Muscle of arm (tissue), 14 donors: ENCODE measurements at places on chromosomes 2 and 18. TPM values are rescaled to one million over a fixed set of nuclear protein-coding genes. Genes with fewer than 3 reads are reported as not detected.
A peak's percentile ranks its signal among the peaks of the same experiment; 100 is the strongest.

DNA sequence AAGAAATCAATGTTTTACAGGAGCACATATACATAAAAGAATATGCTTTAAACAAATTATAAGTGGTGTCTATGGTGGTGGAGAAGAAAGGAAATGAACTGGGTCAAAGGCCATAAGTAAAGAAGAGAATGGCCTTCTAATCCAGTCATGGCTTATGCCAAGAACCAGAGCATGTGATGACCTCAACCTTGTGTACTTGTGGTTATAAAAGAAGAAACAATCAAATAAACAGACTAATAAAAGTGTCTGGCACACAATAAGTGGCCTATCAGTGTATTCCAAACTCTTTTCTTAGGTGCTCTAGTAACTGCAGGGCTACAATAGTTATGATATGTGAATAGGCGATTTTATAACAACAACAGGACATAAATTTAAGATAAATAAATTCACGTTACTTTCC lies 2.6 kb downstream of the SERPINB11 start:
- DNase-seq, result no peak

GRCh38 chr2:156892467-156893281 lies 364.8 kb upstream of the GALNT5 start:
- DNase-seq, result peak; percentile 52

DNA sequence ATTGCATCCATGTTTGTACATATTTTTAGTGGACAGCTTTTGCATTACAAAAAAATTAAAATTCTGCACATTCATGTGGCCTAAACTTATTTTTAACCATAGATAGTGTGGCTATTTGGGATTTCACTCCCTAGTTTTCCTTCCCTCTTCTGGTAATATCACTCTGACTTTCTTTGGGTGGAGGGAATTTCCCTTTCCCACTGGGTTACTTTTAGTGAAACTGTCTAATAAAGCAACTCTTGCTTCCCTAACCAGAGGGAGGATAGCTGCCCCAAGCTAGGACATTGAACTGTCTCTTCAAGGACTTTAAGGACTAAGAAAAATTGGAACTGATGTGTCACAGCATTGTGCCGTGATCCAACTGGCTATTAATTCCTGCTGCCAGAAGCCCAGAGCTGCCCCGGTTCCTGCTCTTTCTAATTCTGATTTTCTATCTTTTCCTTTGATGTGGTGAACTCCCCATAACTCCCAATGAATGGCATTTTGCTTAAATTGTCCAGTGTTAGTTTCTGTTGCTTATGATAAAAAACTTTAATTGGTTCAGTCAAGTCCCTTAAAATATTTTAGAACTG lies 20.0 kb upstream of the EFR3B start:
- no peak for DNase-seq

DNA sequence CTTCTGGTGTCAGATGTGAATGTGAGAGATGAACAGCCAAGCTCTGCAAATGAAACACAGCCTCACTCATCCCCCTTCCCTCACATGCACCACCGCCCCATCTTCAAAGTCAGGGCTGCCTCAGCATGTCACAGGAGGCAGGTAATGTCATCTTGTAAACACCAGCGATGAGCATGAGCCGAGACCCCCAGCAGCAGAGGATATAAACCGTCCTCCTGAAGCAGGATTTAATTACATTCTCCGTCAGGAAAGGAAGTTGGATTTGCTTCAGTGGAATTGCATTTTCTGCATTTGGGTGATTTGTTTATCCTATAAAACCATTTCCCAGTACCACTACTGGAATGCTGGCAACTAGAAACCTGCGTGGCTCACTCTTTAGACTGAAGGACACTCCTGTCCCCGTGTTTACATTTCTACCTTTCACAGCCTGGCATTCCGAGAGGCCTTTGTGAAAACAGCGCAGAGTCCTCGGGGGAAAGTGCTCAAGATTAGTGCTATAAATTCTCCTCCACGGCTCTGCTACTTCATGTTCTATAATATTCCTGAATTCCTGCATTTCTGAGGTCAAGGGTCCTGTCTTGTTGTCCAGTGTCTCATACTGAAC lies 619.2 kb downstream of the IRS1 start:
- DNase-seq, result no peak

GRCh38 chr2:178066890-178067669 lies 5.5 kb downstream of the PDE11A start:
- DNase-seq, result no peak

DNA sequence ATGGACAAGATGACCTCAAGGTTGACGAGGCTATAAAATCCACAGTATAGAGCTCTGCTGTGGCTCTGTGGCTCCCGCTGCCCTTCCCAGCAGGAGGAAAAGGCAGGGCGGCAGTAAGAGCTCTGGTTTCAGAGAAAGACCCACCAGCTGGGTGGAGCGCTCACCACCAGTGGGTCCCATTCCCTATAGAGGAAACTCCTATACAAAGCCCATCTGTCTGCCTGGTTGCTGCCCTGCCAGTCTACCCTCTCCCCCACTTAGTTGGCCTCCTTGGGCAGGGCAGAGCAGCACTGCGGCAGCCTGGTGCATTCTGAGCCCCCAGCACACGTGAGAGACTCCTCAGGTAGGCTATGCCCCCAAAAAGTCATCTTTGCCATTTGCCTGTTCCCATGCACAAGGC lies 26.5 kb downstream of the TNS1 start:
- no peak for DNase-seq

The NGEF gene
- 1.5 TPM for polyA plus RNA-seq

DNA sequence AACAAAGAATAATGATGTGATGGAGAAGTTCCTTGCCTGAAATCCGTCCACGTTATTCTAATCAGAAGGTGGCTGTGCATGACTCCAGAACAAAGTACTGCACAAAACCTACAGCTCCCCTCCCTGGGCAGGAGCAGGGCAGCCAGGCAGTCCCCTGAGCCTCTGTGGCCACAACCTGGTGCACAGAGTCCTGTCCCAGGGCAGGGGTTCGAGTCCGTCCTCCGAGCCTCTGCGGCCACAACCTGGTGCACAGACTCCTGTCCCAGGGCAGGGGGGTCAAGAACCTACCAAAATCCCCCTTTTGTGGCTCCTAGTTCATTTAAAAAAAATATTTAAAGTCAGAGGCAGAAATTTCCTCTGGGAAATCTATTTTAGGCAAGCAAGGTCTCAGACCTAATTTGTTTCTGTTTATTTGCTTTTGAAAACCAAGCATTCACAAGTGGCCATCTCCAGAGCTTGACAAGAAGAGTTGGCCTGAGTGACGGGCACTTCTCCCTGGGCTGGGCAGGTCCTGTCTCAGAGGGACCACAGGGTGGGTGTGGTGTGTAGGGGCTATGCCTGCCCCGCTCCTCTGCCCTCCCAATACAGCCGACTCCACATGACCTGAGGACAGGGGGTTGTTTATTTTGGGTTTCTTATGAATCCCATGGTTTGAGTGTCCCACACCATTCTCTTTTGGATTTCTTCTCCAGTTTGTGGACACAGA lies 255.9 kb upstream of the PXDN start:
- no peak for DNase-seq

DNA sequence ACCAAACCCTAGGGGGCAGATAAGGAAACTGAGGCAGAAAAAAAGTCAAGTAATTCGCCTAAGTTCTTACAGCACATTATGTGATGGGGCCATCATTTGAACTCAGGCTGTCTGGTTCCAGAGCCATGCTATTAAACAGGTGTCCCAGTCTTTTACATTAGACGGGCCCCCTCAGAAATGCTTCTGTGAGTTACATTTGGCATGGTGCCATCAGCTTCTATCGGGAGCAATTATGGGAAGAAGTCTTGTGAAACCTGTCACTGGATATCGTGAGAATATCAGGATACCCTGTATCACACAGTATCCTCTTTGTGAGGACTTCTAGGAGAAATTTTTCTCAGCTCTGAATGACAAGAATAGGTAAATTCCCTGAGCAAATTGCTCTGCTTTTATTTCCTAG lies 143.7 kb upstream of the NOSTRIN start:
- no peak for DNase-seq

GRCh38 chr18:48902023-48902855 lies 48.5 kb downstream of the SMAD7 start:
- peak; percentile 69 for DNase-seq

GRCh38 chr18:1422634-1423033 lies 518.0 kb downstream of the ADCYAP1 start:
- DNase-seq, result no peak

DNA sequence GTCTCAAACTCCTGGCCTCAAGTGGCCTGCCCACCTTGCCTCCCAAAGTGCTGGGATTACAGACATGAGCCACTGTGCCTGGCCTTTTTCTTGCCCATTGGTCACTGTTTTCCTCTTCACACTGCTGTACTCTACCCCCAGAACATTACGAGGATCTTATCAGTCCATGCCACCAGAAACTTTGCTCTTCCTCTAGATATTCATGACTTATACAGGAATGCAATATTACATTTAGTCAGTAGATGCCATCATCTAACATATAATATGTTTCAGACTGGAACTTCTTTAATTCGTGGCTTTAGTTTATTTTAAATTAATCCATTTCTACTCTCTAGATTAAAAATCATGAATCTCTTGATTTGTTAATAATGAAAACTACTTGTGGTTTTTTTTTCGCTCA lies 135.5 kb downstream of the COMMD1 start:
- DNase-seq, result no peak

The CLEC4F gene
- 0.26 TPM for polyA plus RNA-seq

- DNase-seq, result no peak
Observed at GRCh38 chr18:63505566-63506335, 29.0 kb downstream of the SERPINB5 start.

DNA sequence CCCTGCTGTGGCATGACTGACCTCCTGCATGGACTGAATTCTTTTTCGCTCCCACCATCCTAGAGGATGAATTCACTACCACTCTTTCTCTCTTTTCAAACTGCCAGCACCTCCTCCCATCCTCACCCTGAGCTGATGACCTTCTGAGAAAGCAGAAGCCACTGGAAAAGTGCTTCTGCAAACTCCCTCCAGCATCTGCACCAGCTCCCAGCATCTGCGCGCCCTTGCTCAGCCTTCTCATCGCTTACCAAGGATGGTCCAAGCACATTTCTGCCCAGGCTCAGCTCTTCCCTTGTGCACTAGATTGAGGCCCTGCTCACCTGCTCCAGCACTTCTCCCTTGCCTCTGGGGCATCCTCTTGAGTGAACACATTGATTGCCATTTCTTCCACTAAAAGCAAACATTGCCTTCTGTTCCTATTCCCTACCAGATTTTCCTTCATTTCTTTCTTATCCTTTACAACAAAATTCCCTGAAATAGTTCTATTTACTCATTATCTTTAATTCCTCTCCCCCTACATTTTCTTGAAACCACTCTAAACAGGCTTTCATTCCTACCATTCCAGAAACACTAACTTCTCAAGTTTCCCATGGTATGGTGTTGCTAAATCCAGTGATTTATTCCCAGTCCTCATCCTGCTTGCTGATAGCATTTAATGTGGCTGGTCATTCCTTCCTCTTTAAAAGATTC lies 42.7 kb upstream of the IL1RL1 start:
- DNase-seq, result no peak

GRCh38 chr2:153386481-153386897 lies 92.1 kb downstream of the RPRM start:
- no peak for DNase-seq

The PLGLB1 gene
- polyA plus RNA-seq, result not detected

The CGREF1 gene
- polyA plus RNA-seq, result 1.8 TPM

GRCh38 chr18:70219688-70220087 lies 14.2 kb upstream of the RTTN start:
- DNase-seq, result no peak

The TUBA3E gene
- not detected for polyA plus RNA-seq

- DNase-seq, result no peak
Observed at GRCh38 chr2:11315074-11315705, 29.2 kb downstream of the ROCK2 start.

The LPIN2 gene
- 12.9 TPM for polyA plus RNA-seq

DNA sequence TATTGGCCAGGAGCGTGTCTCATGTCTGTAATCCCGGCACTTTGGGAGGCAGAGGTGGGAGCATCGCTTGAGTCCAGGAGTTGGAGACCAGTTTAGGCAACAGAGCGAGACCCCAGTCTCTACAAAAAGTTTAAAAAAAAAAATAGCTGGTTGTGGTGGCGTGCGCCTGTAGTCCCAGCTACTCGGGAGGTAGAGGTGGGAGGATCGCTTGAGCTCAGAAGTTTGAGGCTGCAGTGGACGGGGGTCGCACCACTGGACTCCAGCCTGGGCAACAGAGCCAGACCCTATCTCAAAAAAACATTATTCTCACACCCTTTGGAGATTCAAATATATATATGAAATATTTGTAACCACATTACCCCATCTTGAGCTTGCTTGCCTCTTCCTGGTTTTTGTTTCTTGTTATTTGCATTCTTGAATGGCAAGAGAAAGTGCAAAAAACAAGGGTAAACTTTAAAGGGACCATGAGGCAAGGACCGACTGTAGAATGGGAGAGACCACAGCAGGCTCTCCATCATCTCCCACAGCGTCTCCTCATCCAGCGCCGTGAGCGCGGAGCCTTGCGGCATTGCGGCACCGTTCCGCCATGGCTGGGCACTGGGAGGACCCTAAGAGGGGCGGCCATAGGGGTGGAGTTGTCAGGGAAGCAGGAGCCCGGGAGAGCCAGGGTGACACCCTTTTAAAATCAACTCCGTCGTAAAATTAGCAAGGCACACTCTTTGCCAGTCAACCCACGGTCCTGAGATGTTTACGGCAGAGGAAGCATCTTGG lies 1.4 kb downstream of the ELP2 start:
- no peak for DNase-seq

GRCh38 chr2:107588181-107588580 lies 238.5 kb upstream of the RGPD4 start:
- DNase-seq, result no peak

- no peak for DNase-seq
Observed at GRCh38 chr2:240397542-240397916, 37.9 kb upstream of the GPC1 start.

DNA sequence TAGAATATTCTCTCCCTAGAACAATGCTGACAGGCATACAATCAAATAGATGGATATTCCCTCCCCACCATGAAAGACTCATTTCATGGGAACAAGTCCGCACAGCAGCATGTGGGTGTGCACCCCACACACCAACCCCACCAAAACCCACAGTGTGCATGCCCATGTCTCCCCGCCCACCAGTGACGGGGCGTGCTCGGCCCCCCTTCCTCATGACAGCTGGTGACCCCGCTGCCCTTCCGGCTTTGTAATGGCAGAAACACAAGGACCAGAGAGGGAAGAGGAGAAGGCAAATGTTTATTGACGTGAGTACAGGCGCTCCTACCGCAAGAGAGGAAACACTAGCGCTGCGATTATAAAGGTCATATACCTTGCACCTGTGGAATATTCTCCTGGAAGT lies 30.8 kb upstream of the ODC1 start:
- DNase-seq, result no peak

DNA sequence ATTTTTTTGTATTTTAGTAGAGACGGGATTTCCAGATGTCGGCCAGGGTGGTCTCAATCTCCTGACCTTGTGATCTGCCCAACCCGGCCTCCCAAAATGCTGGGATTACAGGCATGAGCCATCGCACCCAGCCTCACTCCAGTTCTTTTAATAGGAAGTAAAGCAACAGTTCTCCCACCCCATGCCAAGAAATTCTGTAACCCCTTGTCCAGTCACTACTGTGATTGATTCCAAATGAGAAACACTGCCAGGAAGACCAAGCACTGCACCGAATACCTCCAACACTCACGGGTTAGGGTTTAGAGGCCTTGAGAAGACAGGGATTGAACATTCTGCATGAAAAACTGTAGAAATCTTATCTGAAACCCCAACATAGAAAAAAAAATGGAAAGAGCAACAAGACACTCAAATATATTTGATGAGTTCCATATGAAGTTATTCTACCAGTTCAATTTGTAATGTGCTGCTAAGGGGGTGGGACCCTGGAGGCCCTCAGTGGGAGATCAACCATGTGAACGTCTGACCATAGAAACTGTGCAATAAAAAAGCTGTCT lies 48.2 kb upstream of the BIN1 start:
- peak; percentile 68 for DNase-seq
